Activated CD4-positive, alpha-beta T cell treated with anti-CD3 and anti-CD28 coated beads for 36 hours (primary cell): ENCODE measurements at places on chromosomes 2 and 18. TPM values are rescaled to one million over a fixed set of nuclear protein-coding genes. Genes with fewer than 3 reads are reported as not detected.

DNA sequence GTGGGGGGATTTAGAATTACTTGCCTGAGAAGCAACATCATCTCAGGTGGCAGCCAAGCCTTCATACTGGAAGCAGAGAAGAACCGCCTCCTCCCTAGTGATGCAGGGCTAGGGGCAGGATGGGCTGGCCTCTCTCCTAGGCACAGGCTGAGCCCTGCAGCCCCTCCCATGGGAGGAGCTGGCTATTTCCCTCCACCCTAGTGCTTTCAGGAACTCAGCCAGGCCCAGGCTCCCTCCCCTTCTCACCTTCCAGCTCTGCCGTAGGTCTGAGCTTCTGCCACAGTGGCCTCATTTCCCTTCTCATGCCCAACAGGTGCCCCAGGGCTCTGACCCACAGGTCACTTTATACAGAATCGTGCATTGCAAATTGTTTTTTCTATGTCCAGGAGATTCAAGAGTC, 31.0 kb downstream of the CENPA start:
- H3K4me1 ChIP-seq, result peaks cover 5% of the 10 kb centered on the region
- no peaks in the 10 kb centered on the region for H3K36me3 ChIP-seq
- H3K27me3 ChIP-seq, result peaks cover 11% of the 10 kb centered on the region
- H3K4me3 ChIP-seq, result no peak overlapping the region

- no peaks in the 10 kb centered on the region for H3K36me3 ChIP-seq
- H3K27ac ChIP-seq, result no peak overlapping the region
- peaks cover 5% of the 10 kb centered on the region for H3K27me3 ChIP-seq
- no peak overlapping the region for H3K4me3 ChIP-seq
These were observed 11.2 kb downstream of the CELF4 start for GRCh38 chr18:37554399-37554787.

DNA sequence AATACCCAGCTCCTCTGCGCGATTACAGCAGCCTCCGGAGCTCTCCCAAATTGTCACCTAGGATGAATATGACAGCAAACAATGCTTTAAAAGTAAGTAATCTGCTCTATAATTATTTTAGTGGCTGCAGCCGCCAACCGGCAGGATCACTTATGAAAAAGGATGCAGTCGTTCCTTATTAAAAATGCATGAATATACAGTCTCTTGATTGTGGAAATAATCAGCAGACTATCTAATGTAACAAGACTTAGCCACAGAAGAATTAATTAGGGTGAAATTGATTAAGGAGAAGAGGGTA, 71.8 kb upstream of the STPG4 start:
- H3K27me3 ChIP-seq, result no peaks in the 10 kb centered on the region
- no peaks in the 10 kb centered on the region for H3K36me3 ChIP-seq
- DNase-seq, result no peak
- H3K4me1 ChIP-seq, result no peaks in the 10 kb centered on the region
- H3K4me3 ChIP-seq, result no peak overlapping the region

DNA sequence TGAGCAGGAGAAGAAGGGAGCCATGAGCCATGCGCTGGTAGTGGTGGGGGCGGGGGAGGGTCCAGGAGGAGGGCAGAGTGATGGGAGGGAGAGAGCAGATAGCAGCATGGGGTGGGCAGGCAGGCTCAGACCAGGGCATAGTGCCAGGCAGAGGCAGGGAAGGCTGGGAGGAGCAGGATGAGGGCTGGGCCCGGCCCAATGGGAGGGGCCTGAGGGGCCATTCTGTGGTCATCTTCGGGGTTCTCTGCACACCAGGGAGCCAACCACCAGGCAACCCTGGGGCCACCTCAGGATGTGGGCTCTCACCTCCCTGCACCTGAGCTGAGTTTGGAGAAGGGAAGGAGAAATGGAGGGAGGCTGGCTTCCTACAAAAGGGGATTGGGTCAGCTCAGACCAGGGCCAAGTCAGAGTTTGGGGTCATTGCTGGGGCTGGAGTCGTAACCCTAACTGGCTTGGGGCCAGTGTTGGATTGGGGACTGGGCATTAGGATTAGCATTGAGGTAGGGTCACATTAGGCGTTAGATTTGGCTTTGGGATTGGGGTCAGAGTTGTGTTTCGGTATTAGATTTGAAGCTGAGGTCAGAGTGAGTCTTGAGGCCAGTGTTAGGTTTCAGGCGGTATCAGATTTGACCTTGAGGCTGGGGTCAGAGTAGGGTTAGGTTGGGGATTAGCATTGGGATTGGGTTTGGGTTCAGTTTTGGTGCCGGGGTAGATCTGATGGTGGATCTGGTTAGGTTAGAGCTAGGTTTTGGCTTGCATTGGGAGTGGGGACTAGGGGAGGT, 11.2 kb downstream of the VIL1 start:
- DNase-seq, result no peak
- H3K4me1 ChIP-seq, result no peaks in the 10 kb centered on the region

GRCh38 chr18:35998967-35999366, 26.5 kb downstream of the RMP24 start:
- H3K27ac ChIP-seq, result no peak overlapping the region
- DNase-seq, result no peak
- H3K27me3 ChIP-seq, result no peaks in the 10 kb centered on the region
- no peaks in the 10 kb centered on the region for H3K36me3 ChIP-seq
- H3K4me3 ChIP-seq, result no peak overlapping the region
- H3K4me1 ChIP-seq, result no peaks in the 10 kb centered on the region

DNA sequence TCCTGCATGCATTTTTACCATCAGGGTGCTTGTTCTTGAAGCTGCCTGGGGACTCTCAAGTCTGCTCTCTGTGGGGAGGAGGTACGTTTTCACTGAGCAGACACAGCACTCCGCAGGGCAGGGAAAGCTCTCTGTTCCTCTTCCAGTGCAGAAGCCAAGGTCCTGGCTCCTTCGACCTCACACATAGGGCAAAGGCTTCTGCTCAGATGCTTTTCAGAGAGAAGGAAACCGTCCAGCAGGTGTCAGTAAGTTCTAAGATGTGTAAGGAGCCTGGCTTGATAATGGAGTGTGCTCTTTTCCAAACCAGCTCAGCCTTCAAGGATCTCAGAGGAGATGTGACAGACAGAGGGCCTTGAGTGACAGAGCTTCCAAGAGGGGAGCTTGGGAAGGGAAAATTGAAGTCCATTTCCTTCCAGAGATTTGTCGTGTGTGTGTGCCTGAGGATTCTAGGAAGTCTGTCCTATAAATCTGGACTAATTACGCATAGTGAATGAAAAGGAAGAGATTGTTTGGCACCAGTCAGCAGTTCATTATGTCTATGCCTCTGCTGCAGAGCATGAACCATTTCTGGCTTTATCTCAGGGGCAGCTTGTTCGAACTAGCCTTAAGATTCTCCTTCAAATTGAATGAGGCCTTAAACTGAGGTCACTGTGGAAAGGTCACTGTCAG, 67.3 kb upstream of the UPP2 start:
- H3K4me1 ChIP-seq, result no peaks in the 10 kb centered on the region

BOLL gene
- total RNA-seq, result not detected

FKBP1B gene
- total RNA-seq, result 1.7 TPM

- H3K27me3 ChIP-seq, result no peaks in the 10 kb centered on the region
- no peaks in the 10 kb centered on the region for H3K4me1 ChIP-seq
- H3K27ac ChIP-seq, result no peak overlapping the region
- no peak overlapping the region for H3K4me3 ChIP-seq
- DNase-seq, result no peak
These were observed 190.4 kb upstream of the RPRM start for GRCh38 chr2:153668923-153669322.

DNA sequence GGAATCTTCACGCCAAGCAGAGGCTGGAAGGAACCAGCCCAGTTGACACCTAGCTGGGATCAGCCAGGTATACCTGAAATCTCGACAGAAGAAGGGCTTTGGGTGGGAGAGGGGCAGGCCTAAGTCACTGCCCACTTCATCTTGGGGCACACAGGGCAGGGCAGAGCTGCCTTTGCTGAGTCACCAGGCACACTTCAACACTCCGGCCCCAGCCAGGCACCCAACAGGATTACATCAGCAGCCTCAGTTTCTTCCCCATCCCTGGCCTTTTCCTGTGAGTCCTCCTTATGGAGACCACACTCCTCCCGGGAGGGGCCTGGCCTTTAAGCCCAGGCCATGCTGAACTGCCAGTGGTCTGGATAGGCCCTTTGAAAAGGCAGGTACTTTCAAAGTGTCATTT, 201.7 kb upstream of the HS6ST1 start:
- no peaks in the 10 kb centered on the region for H3K36me3 ChIP-seq
- H3K27ac ChIP-seq, result no peak overlapping the region
- DNase-seq, result peak; percentile 25
- H3K4me1 ChIP-seq, result peaks cover 12% of the 10 kb centered on the region
- peaks cover 10% of the 10 kb centered on the region for H3K27me3 ChIP-seq

EMX1 gene
- total RNA-seq, result not detected

PTMA gene
- total RNA-seq, result 2,969 TPM

DNA sequence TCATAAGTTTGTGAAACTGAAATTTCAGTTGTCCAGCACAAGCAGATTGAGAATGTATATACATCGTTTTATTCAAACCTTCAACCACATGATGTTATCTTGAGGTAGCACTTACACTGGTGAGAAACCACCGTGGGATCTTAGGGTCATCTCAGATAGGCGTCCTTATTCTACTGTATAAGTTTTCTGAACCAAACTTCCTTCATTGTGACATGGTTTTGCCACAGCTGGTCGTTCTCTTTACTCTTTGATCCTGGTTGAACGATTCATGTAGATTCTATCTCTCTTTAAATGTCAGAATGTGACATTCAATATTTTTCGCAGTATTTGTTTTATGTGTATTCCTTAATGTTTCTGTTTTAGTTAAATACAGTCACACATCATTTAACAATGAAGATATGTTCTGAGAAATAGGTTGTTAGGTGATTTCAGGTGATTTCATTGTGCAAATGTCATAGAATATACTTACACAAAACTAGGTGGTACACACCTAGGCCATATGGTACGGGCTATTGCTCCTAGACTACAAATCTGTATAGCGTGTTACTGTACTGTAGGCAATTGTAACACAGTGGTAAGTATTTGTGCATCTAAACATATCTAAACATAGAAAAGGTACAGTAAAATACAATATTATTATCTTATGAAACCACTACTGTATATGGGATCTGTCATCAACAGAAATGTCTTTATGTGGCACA, 17.9 kb upstream of the ARHGAP25 start:
- H3K27me3 ChIP-seq, result no peaks in the 10 kb centered on the region
- H3K36me3 ChIP-seq, result no peaks in the 10 kb centered on the region
- no peak overlapping the region for H3K4me3 ChIP-seq
- peak overlapping the region; percentile 79 for H3K27ac ChIP-seq

STAT4 gene
- total RNA-seq, result 59.5 TPM

ACMSD gene
- not detected for total RNA-seq

FIGN gene
- total RNA-seq, result not detected

GRCh38 chr2:45743531-45744396, 92.3 kb downstream of the PRKCE start:
- H3K36me3 ChIP-seq, result peaks cover 2% of the 10 kb centered on the region
- H3K4me1 ChIP-seq, result peaks cover 3% of the 10 kb centered on the region
- DNase-seq, result no peak
- no peak overlapping the region for H3K27ac ChIP-seq

DNA sequence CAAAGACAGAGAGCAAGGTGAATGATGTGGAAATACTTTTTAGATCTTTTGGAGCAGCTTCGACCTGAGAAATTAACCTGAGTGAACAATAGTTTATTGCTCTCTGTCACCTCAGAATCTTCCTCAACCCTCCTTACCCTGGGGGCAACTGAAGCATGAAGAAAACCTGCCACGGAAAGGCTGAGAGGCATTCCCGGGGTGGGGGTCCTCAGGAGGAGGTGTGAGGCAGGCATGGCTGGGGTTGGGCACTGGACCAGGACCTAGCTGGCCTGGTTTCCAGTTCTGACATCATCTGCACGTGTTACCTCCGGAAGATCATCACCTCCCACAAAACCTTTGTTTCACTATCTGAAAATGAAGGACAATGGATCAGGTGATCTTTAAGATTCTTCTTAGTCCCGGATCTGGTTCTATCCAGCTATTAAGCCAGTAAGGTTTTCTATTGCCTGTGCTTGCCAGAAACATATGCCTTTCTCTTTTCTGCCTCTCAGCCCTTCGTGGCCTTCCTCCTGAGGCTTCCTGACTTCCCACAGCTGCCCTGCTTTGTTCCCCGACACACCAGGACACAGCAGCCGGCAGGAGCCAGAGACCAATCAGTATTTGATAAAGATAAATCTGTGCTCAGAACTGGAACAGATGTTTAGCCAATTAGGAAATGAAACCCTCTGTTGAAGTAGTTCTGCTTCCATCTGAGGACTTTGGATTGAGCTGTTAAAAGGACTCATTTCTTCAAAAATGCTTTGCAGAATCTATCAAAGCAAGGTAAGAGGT, 232.5 kb downstream of the TDRD15 start:
- DNase-seq, result no peak
- no peak overlapping the region for H3K27ac ChIP-seq
- H3K4me1 ChIP-seq, result no peaks in the 10 kb centered on the region
- H3K27me3 ChIP-seq, result peaks cover 2% of the 10 kb centered on the region

DNA sequence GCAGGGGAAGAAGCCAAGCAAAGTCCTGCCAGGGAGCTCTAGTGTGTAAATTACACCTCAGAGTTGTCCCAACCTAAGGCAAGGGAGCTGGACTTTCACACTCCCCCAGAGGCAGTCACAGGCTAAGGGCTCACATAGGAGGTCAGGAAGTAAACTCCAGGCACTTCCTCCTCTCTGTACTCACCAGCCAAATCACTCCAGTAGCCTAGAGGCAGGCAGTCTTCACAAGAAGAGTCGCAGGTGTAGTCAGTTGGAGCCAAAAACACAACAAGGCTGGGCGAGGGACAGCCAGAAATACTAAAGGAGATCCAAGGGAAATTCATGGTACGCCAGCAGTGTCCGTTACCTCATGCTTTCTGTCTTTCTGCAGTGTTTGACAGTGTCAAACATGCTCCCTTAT, 205.0 kb downstream of the C1D start:
- no peaks in the 10 kb centered on the region for H3K36me3 ChIP-seq
- no peaks in the 10 kb centered on the region for H3K4me1 ChIP-seq
- no peak overlapping the region for H3K4me3 ChIP-seq
- H3K27me3 ChIP-seq, result peaks cover 8% of the 10 kb centered on the region

GRCh38 chr2:30464544-30465170, 17.6 kb downstream of the LCLAT1 start:
- no peak for DNase-seq
- H3K36me3 ChIP-seq, result peaks cover 27% of the 10 kb centered on the region
- H3K27me3 ChIP-seq, result no peaks in the 10 kb centered on the region
- H3K4me1 ChIP-seq, result peaks cover 38% of the 10 kb centered on the region

- DNase-seq, result no peak
- H3K36me3 ChIP-seq, result peaks cover 5% of the 10 kb centered on the region
- H3K4me3 ChIP-seq, result no peak overlapping the region
- H3K27me3 ChIP-seq, result no peaks in the 10 kb centered on the region
- no peak overlapping the region for H3K27ac ChIP-seq
These were observed 50.0 kb downstream of the OXER1 start for GRCh38 chr2:42713920-42714319.

DNA sequence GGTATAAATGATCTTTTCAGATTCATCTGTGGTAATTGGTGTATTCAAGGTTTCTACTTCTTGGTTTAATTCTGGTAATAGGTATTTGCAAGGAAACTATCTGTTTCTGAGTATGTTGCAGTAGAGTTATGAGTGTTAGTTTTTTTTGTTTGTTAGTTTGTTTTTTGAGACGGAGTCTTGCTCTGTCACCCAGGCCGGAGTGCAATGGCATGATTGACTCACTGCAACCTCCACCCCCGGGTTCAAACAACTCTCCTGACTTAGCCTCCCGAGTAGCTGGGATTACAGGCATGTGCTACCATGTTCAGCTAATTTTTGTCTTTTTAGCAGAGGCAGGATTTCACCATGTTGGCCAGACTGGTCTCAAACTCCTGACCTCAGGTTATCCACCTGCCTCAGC, 60.9 kb upstream of the IL1R2 start:
- H3K4me3 ChIP-seq, result no peak overlapping the region
- peaks cover 7% of the 10 kb centered on the region for H3K27me3 ChIP-seq
- H3K36me3 ChIP-seq, result peaks cover 5% of the 10 kb centered on the region
- H3K27ac ChIP-seq, result no peak overlapping the region

GRCh38 chr18:36829362-36830157, 633 bp downstream of the KIAA1328 start:
- DNase-seq, result peak; percentile 13
- H3K4me3 ChIP-seq, result peak overlapping the region; percentile 77
- peaks cover 35% of the 10 kb centered on the region for H3K4me1 ChIP-seq
- H3K36me3 ChIP-seq, result peaks cover 12% of the 10 kb centered on the region

LANCL1 gene
- total RNA-seq, result 45.4 TPM
